ENCODE measurements at places on chromosomes 11 and 22.

GRCh38 chr22:24521791-24522245 is 26.7 kb downstream of the UPB1 start:
- no peak for DNase-seq

DNA sequence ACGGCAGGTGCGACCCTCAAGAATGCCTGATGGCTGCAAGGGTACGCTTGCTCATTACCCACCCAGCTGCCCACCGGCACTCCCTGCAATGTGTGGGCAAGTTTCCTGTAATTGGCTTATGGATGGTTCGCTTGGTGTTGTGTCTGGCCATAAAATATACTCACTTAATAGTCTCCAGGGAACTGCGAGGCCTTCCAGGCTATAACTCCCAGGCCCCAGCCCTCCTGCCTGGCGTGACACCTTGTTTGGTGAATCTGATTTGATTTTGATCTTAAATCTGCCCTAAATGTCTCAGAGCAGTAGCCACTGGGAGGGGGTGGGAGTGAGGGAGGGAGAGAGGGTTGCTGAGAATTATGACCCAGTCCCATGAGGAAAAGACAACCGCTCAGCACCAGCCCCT is 572.2 kb downstream of the BUD13 start:
- no peak for DNase-seq

DNA sequence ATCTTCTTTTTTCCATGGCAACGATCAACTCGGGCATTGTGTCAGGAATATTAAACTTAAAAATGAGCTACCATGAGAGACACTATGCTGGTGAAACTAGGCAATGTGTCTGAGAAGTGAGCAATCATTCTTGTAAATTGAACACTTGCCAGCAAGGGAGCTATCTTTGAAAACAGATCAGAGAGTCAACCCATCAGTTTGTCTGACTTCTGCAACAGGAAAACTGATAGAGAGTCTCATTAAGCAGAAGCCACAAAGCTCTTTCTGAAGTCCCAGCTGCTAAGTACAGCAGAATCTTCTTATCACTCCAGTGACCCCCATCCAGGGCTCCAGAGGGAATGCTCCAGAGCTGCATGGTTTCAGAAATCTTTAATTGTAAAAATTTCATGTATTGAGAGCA is 114.7 kb downstream of the MSANTD4 start:
- DNase-seq = no peak

DNA sequence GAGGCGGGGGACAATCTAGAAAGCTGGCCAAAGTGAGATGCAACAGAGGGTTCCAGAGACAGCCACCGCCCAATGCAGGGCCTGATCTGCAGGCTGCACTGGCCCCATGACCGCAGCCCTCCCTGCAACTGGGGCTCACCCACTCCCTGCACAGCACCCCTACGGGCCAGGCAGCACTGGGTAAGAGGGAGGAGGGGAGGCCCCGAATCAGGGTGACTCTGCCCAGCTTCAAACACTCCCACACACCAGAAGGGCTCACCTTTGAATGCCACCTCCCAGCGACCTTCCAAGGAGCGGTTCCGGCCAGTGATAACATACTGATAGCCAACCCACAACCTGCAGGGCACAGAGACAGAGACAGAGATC is 59.3 kb downstream of the DGCR2 start:
- no peak for DNase-seq

- DNase-seq = peak; percentile 7
Measured at GRCh38 chr22:50498322-50498890, 9.1 kb downstream of the LMF2 start.

- DNase-seq = no peak
Measured at GRCh38 chr11:3344327-3345174, 34.4 kb downstream of the ZNF195 start.

- DNase-seq = no peak
Measured at GRCh38 chr11:10629411-10630002, 61.0 kb upstream of the LYVE1 start.

- no peak for DNase-seq
Measured at GRCh38 chr22:29074276-29074772, 1.5 kb downstream of the KREMEN1 start.

DNA sequence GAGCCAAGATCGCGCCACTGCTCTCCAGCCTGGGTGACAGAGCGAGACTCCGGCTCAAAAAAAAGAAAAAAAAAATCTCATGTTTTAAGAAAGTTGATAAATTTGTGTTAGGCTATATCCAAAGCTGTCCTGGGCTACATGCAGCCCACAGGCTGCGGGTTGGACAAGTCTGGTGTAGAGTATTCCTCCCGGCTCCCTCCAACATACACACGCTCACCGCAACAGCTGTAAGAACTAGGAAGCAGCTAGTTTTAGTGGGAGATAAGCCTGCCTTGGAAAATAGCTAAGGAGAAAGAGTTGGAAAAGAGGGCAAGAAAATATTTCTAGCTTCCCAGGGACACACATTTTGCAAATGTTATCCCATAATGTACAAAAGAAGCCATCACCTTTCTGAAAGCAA is 46.6 kb downstream of the CELF1 start:
- DNase-seq = no peak

- no peak for DNase-seq
Measured at GRCh38 chr11:67614730-67615714, 8.3 kb downstream of the NDUFV1 start.

GRCh38 chr11:120220747-120221037 is 9.9 kb downstream of the OAF start:
- DNase-seq = no peak

DNA sequence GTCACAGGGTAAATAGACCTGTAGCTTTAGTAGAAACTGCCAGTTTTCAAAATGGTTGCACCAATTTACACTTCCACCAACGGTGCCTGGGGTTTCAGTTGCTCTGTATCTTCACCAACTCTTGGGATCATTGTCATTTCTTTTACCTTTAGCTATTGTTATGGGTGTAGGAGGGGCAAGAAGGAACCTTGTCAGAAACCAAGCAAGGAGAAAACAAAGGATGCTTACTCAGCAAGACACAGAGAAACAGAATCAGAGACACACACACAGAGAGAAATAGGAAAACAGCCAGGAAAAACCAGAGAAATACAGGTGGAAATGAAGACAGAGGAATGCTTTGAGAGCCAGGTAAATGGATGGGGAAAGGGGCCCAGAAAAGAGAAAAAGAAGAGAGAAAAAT is 367.6 kb downstream of the MIAT start:
- no peak for DNase-seq

DNA sequence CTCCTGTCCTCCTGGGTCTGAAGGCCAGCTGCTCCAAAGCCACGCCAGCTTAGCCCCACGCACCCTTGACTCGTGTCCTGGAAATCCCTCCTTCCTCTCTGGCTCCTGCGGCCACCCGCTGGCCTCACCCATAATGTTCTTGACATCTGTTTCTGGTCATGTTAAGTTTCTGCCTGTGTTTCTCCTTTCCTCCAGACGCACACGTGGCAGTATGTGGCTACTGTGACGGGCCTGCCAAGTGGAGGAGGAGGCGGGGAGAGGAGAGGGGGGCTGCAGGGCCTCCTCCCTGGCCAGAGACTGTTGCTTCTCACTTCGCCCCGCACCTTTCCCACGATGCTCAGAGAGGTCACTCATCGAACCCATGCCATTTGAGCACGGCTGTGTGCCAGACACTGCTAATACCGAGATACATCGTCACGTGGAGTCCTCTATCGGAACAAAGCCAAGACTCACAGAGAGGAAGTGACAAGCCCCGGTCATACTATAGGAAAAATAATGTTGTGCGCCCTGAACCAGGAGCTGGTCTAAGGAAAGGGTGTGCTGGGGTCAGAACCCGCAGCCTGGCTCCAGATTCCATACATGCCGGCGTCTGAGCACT is 11.5 kb downstream of the C1QTNF6 start:
- DNase-seq = no peak

GRCh38 chr11:111303461-111303860 is 5.1 kb downstream of the POU2AF3 start:
- peak; percentile 85 for DNase-seq

GRCh38 chr11:87878373-87878825 is 296.8 kb downstream of the RAB38 start:
- DNase-seq = no peak

DNA sequence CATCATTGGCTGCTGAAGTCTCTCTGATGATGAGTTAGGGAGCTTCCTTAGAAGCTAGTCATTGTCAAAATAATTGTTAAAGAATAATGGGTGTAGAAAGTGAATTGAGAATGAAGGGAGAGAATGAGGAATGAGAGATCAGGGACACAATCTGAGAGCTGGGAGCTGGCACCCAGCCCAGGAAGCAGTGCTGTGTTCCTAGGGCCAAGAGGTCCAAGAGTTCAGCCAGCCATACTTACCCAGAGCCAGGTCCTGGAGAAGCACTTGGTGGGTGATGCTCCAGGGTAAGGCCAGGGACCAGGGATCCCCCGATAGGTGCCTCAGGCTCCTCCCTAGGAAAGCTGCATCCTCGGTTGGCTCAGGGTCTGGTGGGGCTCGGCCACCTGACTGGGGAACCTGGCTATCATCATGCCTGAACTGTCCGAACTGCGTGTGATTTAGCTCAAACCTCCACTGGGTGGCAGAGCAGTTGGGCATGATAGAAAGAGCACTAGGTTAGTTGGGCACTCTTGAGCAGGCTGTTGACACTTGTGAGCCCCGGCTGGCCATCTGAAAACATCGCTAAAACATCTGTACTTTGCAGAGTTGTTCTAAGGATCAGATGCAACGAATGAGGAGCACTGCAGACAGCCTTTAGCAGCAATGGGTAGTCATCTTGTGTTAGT is 123.9 kb upstream of the NCAM1 start:
- no peak for DNase-seq

DNA sequence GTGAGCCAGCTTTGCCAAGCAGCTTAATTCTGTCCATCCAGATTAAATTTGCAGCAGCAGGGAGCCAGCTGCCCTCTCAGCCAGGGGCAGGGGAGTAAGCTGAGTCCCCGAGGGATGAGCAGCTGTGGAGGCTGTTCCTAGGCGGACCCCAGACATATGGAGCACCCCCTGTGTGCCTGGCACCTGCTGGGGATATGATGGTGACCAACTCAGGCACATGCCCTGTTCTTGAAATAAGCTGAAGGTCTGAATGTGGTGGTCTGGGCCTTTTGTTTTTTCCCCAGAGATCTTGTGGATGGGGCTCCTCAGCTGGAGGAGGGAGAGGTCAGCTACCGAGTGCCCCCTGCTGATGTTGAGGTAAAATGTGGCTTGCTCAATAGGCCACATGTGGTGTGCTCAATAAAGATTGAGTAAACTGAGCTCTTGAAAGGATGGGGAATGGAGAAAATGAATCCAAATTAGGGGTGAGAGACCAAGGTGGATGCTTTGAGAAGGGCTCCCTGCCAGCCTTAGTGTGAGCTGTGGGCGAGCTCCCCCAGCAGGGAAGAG is 103.3 kb upstream of the NNMT start:
- no peak for DNase-seq

GRCh38 chr11:26575946-26576345 is 3.9 kb upstream of the MUC15 start:
- no peak for DNase-seq

- DNase-seq = no peak
Measured at GRCh38 chr22:35361001-35361558, 19.8 kb upstream of the HMOX1 start.

- no peak for DNase-seq
Measured at GRCh38 chr11:64759722-64760719, at the start of gene PYGM. Gene PYGM (minus strand): TSS chr11:64759974. CDS start chr11:64759898, 76 bp downstream.

GRCh38 chr11:34565417-34566207 is 52.0 kb upstream of the ELF5 start:
- no peak for DNase-seq

DNA sequence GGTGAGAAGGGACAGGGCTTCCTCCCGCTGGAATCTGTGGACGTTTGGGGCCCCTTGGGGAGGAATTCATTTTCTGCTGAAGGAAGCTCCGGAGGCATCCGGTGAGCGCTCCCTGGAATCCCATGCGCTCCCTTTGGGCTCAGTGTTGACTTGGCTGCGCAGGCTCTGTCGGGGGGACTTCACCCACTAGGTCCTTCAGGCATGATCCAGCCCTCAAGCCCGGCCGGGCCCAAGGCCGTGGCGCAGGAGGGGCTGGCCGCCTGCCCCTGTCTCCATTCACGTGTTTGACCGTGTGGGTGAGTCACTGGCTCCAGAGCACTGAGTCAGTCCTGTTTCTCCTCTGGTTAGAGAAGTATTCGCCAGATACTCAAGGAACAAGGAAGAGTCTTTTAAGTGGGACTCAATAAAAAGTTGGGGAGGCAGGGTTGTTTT is 1.4 kb downstream of the CTTN start:
- no peak for DNase-seq

DNA sequence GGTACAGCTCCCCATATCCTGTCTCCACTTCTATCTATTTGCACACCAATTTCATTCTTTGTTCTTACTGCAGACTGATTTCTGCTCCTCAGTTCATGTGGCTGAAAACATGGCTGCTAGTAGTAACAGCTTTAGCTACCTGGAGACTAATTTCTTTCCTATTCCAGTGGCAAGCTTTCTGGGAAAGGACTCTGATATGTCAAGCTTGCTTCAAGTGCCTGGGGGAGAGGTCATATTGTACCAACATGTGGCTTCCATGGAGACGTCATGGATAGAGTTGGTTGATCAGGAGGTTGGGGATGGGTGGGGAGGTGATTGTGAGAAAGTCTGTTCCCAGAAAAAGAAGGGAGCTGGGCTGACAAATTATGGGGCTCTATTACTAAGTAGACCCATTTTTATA is 44.9 kb downstream of the ADM start:
- DNase-seq = peak; percentile 22

DNA sequence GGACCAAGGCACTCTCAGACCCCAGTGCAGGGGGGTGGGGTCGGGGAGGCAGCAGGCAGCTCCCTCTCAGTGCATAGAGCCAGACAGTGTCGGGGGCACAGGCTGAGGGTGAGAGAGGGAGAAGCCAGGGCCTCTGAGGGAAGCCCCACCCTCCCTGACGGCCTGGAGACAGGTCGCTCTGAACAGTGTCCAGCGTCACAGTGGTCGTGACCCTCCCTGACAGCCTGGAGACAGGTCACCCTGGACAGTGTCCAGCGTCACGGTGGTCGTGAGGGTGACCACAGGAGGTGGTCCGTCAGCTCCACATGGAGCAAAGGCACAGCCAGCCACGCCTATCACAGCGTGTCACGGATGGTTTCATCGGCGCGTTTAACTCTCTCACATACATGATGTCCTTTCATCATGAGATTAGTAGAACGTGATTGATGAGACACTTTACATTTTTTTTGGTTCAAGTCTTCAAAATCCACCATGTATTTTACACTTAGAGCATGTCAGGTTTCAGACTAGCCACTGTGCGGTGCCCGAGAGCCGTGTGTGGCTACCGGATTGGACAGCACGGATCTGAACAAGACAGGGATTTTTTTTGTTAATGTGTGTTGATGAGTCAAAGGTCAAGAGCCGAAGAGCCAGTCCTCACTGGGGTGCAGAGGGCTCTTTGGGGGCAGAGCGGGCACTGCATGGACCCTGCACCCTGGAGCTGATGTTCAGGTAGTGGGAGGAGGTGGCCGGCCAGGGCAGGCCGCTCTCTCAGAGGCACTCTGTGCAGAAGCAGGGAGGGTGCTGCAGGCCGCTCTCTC is 23.9 kb upstream of the PANX2 start:
- no peak for DNase-seq

Measured in NCI-H2081 treated with DMSO at 0.1 percent for 48 hours (cell line).